ENCODE measurements at places on chromosomes 7 and 10.

DNA sequence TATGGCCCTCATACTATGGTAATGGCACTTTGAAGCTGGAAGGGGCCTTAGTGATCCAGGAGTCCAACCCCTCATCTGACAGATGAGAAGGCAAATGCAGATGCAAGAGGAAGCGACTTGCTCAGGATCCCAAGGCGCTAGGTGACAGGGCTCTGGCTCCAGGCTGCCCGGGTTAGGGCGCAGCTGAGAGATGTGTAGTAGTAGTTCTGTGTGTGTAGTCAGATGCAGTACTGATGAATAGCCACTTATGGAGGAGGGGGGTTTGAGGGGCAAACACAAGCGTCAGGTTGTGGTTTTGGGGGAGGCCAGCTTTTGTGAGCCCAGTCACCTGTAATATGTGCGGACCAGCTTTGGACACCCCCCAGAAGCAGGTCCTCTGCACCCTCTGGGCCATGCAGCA is 4.8 kb downstream of the ADRA2A start:
- no peak for DNase-seq

DNA sequence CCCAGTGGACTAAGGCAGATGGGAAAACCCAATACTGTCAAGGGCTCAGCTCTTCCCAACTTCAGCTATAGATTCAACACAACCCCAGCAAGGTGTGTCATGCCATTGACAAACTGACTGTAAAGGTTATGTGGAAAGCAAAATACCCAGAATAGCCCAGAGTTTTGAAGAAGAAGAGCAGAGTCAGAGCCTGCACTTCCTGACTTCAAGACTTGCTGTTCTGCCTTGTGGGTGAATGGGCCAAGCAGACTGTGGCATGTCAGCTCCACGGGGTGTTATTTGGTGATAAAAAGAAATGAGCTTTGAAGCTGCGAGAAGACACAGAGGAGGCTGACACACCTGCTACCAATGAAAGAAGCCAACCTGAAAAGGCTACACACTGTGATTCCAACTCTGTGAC is 89.7 kb downstream of the NKX6-2 start:
- no peak for DNase-seq

DNA sequence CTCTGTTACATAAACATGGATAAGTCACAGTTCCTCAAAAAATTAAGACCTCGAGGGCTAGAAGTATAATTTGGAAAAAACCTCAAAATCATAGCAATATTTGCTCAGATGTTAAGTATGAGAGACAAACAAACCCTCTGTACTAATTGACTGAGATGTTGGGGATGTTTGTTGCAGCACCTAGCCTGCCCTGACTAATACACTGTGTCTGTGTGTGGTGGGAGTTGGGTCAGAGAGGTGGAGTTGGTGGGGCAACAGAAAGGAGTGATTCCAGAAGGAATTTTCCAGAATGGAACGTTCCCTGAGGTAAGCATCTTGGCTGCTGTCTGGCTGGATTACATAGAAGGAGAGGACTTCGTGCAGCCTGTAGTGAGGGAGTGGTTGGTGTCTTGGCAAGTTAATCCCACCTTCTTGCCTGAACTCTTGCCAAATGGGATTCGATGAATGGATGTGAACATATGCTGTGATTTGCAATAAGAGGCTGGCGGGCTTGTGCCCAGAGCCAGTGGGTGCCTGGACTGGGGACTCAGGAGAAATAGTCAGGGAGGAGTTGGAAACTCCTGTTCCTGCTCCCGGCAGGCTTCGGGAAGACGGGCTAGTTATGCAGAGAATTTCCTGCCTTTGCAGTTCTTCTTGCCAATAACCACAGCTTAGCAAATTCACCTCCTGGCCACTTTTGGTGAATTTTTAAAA is 9.3 kb upstream of the FAM180A start:
- peak; percentile 75 for DNase-seq

DNA sequence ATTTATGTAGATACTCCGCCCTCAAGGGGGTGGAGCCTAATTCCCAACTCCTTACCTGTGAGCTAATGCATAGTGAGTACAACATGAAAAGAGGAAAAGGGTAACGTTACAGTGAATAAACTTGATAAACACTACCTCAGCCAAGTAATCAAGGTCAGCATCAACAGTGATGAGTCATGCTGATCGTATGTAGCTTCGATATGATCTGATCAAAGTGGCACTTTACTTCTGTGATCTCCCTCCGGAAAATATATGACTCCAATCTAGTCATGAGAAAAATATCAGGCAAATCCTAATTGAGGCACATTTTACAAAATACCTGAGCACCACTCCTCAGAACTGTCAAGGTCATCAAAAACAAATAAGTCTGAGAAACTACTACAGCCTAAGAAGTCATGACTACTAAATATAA is 70.4 kb downstream of the VTI1A start:
- DNase-seq: no peak

DNA sequence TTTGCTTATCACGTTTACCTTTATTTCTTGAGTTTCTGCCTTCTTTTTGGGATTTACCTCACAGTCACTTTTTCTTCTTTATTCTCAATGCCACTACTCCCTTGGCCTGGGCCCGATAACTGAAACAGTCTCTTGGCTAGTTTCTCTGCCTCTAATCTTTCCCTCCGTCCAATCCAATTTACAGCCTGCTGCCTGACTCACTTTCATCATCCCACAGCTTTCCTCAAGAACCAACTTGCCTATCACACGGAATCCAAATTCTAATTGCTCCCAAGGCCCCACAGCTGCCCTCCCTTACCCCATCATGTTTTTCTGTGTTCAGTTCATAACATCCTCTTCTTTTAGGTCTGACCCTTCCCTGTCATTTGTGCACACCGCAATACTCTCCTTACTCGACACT is 121.4 kb downstream of the HIPK2 start:
- peak; percentile 55 for DNase-seq

GRCh38 chr10:35378541-35379210 is 42.4 kb downstream of the CCNY start:
- DNase-seq: peak; percentile 64

DNA sequence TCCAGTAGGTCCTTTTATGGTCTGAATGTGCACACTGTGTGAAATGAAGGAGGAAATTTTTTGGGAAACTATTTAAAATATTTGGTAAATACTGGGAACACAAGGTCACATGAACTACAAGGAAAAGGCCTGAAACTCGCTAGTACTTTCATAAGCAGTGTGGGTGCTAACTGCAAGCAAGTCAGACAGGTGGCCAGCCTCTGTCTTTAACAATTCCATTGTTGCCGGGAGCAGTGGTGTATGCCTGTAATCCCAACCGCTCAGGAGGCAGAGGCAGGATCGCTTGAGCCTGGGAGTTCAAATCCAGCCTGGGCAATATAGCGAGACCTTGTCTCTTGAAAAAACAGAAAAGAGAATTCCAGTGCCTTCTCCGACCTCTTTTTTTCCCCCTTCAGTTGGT is 37.5 kb downstream of the SMURF1 start:
- no peak for DNase-seq

DNA sequence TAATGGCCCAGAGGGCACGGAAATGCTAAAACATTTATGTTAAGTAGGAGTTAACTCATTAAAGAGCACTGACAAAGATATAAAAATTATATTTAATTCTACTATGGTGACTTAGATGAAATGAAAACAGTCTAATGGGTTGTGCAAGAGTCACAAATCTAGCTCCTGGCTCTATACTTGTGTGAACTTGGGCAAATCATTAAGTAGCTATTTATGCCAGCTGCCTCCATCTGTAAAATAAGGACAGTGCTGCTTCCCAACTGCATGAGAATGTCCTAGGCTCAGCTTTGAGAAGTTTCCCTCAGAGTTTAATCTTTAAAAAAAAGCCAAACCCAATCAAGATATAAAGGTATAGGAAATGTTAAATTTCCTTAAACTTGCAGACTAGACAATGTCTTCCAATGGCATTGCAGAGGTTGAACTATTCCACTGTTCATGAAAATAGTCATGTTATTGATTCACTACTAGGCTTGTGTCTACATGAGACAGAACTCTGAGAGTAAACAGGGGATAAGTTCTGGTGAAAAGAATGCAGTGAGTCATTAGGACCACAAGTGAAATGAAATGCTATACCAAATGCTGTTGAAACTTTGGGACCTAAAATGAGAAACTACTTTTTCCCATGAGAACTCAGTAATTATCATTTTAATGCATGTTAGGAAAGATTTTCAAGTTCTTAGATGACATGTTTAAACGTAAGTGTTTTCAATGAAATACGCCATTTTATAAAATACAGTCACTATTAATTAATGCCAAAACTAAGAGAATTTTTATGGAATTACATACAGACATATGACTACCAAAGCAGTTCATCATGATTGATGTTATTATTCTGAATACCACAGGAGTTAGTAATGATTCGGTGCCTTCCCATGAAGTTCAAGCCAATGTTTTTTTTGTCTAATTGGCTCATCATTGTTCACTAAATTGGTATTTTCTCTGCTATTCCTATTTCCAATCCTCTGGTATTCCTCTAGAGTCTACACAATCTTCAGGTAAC is 84.2 kb downstream of the CDK6 start:
- peak; percentile 98 for DNase-seq

GRCh38 chr7:23617482-23617881 is 20.3 kb downstream of the CCDC126 start:
- DNase-seq: no peak

DNA sequence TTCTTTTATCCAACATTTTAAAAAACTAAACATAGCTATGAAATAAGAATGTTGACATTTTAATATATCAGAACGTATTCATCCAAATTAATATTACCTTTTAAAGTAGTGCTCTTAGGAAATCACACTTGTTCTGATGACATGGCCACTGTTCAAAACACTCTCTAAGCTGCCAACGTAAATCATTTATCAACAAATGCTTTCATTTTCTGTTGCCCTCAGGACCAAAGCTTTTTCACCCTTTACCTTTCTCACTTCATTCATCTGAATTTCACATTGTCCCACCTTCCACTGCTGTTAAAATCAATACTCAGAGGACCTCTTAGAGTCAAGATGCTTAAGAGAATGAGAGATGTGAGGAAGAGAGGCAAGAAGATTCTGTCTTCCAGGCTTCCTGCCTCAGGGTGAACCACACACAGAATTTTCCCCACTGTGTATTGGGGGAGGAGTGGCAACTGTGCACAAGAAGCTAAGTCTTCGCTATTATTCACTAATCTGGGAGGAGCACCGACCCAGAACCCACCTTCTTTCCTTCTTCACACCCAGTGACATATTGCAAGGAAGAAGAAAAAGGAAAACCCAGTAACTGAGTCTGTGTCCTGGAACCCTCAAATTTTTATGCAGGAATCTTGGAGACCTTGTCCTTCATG is 21.0 kb downstream of the HIBADH start:
- peak; percentile 10 for DNase-seq

DNA sequence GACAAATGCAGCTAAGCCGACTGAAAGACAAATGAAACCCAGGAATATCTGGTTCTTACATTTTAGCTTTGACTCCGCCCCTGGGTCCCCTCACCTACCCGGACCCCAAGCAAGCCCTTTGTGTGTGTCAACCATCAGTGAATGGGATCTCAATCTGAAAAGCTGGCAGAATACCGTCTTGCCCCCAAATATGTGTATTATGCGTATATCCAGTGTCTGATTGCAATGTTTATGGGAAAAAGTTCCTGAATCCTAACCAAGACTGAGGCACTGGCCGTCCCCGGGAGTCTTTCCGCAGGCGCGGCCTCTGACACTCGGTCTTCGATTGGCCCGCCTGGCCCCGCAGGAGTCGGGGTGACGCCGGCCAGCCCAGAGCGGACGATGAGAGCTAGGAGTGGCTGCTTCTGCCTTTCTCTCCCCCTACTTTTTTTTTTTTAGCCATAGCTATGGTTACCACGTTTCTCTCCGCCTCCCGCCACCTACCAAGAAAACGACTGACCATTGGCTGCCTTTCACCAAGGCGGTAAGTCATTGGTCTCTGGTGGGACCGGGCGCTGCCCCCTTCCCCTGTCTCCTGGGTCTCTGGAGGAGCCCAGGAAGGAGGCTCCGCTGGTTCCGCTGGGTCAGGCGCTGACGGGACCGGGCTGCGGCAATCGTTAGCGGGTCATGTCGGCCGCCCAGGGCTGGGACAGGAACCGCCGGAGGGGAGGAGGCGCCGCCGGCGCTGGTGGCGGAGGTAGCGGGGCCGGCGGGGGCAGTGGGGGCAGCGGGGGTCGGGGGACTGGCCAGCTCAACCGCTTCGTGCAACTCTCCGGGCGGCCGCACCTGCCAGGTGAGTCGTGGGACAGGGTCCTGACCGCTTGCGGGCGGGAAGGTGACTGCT is at the start of gene KLHDC10:
Gene KLHDC10 (plus strand): TSS at position 557 of the 883 bp plus-strand sequence. CDS start 110 bp downstream, at position 667.
- peak; percentile 99 for DNase-seq

- no peak for DNase-seq
Measured at GRCh38 chr7:139560678-139561077, 37.2 kb downstream of the CLEC2L start.

DNA sequence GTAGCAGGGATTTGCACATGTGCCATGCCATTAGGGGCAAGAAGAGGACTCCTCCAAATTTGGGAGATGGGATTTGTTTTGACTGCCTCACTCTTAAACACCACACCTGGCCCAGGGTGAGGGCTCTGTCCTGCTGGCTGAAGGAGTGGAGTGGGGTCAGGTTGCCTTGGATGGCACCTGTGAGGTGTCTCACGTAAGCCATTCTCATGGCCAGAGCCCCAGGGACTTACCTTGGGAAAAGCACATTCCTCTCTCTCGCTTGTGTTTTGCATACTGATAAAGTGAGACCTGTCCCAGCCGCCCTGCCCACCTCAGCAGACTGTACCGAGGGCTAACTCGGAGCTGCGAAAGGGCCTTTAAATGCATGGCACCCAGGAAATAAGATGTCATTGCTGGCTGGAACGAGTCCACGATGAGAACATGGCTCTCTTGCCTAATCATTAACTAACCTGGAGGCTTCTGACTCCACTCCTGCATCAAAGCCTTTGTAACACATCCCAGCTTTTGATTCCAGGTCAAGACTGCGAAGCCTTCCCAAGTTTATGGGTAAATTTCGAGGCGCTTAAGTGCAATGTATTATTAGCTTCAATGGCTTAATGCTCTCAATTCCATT is 184.0 kb upstream of the RNF32 start:
- no peak for DNase-seq

DNA sequence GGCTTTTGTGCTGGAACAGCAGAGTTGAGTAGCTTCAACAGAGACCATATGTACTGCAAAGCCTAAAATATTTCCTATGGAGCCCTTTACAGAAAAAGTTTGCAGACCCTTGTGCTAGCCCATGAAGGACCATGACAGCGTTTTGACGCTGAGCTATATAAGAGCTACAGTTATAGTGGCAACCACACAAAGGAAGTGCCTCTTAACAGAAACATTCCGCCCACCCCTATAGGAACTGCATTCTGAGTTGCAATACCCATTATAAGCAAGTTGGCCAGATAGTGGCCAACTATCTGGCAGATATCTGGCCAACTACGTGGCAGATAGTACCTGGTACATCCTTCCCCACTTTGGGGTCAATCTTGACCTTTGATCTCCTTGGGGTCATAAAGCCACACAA is 47.5 kb upstream of the DMBT1 start:
- no peak for DNase-seq

GRCh38 chr7:47088329-47089067 is 493.4 kb downstream of the TNS3 start:
- peak; percentile 62 for DNase-seq

GRCh38 chr10:82331716-82332115 is 456.7 kb downstream of the NRG3 start:
- no peak for DNase-seq
